Neural crest cell (in vitro differentiated cells): ENCODE measurements at places on chromosomes 2 and 18. TPM values are rescaled to one million over a fixed set of nuclear protein-coding genes. Genes with fewer than 3 reads are reported as not detected.

Gene PPP4R3B
- total RNA-seq, result 50.4 and 62.0 TPM in 2 replicates

Gene DSG1
- total RNA-seq, result not detected in 2 replicates

Gene SP5
- 3.5 and 6.4 TPM in 2 replicates for total RNA-seq

DNA sequence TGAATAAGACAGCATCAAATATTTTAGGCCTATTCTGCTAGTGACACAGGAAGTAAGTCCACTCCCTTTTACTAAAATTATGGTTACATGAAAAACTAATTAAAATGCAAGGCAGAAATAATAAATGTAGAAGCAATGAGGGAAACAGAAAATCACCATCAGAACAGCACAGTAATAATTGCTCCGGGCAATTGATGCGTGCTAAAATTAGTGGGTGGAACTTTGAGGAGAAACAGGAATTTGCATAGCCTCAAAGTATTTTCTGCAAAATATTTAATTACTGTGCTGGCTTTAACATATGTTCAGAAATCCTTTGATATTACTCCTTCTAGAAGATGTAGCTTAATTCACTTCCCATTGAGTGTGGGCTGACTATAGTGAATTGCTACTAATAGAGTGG lies 654.3 kb upstream of the RAB6C start:
- DNase-seq, result no peak

GRCh38 chr2:202726070-202726469 lies 91.3 kb downstream of the FAM117B start:
- no peak for DNase-seq

DNA sequence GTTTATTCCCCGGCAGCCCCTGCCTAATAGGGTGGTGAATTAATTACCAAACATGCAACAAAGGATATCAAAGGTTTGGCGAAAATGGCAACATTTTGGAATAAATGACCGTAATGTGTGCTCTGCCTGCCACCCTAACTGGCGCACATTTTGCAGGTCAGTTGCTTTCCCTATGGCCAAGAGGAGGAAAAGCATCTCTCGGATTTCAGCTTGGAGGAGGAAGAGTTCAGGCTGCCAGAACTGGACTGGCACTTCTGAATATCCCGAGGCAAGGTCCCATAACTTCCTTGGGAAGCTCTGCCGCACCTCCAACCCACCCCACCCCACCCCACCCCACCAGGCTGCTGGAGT lies 37.1 kb downstream of the SLC25A52 start:
- no peak for DNase-seq

DNA sequence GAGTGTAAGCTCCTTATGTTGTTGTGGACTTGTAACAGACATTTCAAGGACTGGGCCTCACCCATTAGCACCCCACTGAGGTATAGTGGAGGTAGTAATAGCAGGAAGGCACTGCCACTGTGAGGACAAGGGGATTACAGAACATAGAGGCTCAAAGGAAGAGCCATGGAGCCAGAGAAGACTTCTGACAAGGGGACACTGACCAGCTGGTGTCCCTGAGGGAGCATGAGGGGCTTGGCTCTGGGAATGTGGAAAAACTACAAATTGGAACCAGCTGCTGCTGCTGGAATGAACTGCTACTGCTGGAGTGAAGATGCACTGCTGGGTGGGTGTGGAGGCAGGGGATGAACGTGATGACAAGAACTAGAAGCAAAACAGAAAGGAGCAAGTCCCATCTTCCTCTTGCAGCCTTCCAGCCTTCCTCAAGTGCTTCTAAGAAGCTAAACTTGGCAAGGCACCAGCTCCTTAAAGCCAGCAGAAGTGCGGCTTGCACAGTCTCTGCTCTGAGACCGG lies 167.3 kb upstream of the NOSTRIN start:
- DNase-seq, result no peak

GRCh38 chr2:127517465-127517864 lies 8.8 kb downstream of the IWS1 start:
- DNase-seq, result no peak

DNA sequence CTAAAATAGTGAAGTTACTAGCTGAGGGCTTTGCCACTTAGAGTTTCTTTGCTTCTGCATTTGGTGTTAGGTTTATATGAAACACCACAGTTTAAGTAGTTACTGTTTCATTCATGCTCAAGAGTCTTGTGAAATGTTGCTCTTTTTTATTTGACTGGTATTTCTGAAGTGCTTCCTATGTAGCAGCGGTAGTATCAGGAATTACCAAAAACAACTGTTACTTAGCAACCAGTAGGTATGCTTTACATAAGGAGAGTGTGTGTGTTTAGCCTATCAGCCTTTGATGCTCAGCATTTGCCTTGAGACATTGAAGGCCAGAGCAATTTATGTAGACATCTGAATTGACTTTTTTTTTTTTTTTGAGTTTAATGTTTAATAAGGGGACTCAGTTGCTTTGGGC lies 3.6 kb downstream of the DIS3L2 start:
- no peak for DNase-seq

GRCh38 chr18:57436191-57436964 lies 1.2 kb downstream of the ONECUT2 start:
- DNase-seq, result no peak
